Stimulated activated CD8-positive, alpha-beta memory T cell treated with anti-CD3 and anti-CD28 coated beads, Interleukin-7, amount 100 ng/mL, for 4 hours (primary cell): ENCODE measurements at places on chromosomes 16 and 17.

GRCh38 chr16:4688674-4689045, 4.7 kb upstream of the NUDT16L1 start:
- no peak for DNase-seq

DNA sequence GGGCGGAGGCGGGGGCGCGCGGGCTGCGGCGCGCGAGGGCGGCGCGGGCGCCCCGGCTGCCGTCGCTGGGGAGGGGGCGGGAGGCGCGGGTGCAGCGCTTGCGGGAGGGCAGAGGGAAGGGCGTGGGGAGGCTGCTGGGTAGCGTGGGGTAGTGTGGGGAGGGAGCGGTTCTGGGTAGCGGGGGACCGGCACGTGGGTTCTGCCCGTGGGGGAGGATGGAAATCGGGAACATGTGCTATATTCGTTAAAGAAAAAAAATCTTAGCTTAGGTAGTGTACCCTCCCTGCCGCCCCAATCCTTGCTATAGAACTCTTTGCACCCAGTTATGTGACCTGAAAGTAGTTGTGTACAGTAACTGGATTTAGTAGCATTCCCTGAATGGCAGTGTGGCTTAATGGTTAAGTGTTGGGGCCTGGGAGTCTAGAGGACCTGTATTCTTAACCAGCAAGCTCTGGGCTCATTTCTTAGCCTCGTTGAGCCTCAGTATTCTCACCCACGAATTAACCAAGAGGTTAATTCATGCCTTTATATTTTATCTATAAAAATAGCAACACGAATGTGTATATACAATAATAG, 646 bp downstream of the RABEP1 start:
- peak; percentile 52 for DNase-seq

DNA sequence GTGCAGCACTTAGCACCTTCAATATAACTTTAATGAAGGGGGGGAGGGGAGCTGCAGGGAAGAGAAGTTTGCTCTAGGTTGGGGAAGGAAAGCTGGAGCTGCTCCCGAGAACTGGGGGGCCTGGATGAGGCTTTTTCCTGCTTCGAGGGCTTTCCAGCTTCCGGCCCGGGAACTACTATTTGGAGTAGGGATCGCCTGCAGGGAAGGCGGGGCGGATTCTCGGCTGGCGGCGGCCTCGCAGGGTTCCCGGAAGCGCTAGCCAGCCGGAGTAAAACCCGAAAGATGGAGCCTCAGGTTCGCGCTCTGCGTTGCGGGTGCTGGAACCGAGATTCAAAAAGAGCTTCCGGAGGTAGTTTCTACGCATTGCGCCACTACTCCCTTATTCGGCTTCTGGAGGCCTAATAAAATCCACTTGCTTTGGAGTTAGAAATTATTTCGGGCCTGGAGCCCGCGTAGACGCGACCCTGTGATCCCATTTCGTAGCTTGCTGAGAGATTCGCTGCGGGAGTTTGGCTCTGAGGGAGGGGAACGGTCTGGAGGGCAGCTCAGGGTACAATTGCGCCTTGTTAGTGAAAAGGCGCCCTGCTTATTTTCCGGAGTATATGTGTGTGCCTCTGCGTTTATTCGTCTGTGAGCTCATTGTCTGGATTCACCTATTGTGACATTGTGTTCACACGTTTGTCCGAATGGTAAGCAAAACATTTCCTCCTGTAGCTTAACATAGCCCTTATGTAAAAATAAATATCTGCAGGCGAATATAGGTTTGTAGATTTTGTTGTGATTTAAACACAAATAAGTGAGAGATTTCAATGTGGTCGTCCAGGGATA, 652 bp downstream of the PRAC2 start:
- no peak for DNase-seq

DNA sequence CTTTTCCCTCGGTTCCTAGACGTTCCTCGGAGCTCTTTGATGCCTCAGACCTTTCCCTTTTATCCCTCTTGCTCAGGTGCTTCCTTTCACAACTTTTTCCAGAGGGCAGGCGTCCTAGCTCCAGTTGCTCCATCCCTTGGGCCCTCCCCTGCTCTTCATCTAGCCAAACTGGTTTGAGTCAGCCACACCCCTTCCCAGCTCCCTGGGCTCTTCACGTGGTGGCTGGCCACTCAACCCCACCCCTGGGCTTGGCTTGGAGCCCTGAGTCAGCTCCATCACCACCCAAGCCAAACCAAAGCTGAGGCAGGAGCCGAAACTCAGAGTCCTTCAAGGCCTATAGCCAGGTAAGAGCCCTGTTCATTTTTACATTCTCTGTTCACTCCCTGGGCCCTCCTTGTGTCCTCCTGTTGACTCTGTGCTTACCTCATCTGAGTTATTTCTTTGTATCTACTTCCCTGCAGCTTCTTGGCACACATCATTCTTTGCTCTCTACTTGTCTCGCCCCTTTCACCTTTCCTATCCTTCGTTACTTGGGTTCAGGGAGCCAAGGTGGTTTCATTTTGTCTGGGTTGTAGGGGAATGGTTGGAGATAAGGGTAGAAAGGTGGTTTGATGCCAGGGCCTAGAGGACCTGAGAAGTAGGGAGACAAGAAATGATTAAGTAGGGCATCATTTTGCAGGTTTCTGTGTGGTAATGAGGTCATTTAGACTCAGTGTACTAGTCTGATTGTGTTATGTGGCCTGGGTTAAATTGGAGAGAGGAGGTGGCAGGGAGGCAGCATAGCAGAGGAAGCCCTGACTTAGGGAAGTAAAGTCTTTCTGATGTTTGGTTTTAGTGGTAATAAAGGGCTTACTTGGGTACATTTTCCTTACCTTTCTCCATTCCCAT, 7.6 kb upstream of the PHKG2 start:
- DNase-seq = no peak

DNA sequence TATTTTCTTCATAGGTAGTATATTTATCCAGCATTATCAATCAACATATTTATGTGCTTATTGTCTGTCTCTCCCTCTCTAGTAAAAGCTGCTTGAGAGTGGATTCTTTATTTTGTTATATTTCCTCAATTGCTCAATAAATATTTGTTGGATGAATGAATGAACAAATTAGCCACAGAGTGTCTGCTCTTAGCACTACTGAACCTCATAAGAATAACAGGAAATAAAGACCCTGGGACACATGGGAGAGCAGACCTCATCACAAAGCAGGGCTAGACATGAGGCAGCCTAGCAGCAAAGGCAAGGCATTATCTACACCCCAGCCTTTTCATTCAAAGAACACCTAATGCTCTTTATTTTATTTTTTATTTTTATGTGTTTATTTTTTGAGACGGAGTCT, 34.9 kb upstream of the TANC2 start:
- no peak for DNase-seq

DNA sequence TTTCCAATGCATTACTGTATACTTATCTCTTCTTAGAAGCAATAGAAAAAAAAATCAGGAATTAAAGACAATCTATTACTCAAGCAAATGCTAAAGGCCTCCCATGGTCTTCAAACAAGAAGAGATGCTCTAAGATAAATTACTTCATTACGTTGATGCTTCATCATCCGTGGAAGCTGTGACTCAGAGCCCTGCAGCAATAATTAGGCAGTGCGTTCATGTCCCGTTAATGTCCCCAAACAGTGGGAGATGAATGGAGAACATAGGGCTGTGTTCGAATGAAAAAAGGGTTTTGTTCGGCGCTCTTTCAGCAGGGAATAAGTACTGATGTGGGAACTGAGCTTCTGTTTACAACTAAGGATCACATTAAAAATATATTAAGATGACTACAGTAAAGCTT, 15.9 kb upstream of the PDXDC1 start:
- no peak for DNase-seq

DNA sequence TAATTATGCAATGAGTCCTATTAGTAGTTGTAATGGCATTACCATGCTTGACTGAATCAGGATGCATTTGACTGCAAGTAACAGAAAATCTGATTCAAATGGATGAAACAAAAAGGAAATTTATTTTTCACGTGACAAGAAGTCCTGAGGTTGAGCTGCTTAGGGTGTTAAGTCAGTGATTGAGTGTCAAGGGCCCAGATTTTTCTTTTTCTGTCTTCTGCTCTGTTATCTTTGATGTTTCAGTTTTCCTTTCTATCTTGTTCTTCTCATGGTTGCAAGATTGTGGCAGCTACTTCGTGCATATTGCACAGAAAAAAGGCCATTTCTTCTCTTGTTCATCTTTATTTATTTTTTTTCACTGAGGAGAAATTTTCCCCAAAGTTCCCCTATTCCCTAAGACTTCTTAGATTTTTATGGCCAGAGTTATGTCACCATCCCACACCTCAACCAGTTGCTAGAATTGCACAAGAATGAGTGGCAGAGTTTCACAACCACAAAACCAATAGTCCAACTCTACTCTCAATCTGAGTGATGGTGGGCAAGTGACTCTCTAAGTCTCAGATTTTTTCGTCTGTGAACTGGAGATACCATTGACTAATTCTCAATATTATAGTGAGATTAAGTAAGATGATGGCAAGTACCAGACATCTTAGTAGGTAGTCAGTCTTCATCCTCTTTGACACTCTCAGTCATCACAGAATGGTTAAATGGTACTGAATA, 15.7 kb upstream of the GPR139 start:
- DNase-seq = no peak

DNA sequence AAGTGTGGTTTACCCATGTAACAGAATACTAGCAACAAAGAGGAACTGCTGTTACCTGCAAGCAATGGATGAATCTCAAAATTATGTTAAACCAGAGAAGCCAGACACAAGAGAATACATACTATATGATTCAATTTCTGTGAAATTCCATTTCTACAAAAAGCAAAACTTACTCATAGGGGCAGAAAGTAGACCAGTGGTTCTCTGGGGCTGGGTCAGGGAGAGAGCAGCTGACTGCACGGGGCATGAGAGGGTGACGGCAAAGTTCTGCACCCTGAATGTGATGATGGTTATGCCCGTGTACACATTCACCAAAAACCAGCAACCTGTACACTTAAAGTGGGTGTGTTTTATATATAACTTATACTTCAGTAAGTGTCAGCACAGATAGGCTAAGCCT, 3.1 kb downstream of the ZNF843 start:
- DNase-seq = no peak

GRCh38 chr16:5736209-5736930, 638.8 kb upstream of the EEF2KMT start:
- DNase-seq = no peak

- DNase-seq = no peak
Observed at GRCh38 chr16:55439101-55439690, 39.8 kb upstream of the MMP2 start.

DNA sequence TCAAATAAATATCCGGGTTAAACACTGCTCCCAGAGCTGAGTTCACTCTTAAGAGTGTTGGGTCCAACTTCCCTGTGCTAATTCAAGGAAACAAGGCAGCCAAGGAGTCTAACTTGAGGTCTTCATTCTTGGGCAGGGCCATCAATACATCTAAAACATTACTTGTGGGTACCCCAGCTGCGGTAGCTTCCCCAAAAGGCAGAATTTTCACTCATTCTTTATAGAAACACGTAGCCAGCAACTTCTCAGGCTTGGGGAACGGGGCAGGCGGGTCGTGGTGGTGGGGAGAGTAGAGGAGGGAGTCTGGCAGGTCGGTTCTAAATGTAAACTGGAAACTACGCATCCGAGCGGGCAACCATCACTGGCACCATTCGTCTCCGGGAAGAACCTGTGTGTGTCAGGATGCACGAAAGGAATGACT, 666 bp upstream of the METTL9 start:
- no peak for DNase-seq
